Activated T-cell treated with anti-CD3 and anti-CD28 coated beads, Interleukin-2, amount 50 U/mL, for 48 hours (primary cell): ENCODE measurements at places on chromosomes 12 and 14.

- no peak for DNase-seq
Observed at GRCh38 chr12:14479004-14479403, 88.7 kb downstream of the PLBD1 start.

GRCh38 chr12:54412348-54412747 lies 6.7 kb downstream of the ITGA5 start:
- DNase-seq, result no peak

GRCh38 chr14:39423793-39424192 lies 8.4 kb downstream of the FBXO33 start:
- no peak for DNase-seq

DNA sequence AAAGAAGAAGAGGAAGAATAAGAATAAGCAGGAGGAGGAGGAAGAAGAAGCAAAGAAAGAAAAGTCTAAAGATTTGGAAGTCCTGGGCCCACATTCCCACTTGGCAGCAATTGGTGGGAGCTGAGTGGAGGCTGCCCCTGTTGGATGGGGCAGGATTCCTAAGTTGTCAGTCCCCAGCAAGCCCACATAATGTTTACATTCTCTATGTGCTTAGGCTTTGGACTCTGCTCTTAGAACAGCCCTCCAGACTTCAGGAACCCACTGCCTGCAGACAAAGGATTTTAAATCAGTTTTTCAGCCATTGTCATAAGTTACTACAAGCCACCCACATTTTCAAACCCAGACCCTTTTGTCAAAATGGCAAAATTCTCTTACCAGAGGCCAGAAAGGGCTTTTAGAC lies 92.0 kb downstream of the OTX2 start:
- DNase-seq, result no peak

DNA sequence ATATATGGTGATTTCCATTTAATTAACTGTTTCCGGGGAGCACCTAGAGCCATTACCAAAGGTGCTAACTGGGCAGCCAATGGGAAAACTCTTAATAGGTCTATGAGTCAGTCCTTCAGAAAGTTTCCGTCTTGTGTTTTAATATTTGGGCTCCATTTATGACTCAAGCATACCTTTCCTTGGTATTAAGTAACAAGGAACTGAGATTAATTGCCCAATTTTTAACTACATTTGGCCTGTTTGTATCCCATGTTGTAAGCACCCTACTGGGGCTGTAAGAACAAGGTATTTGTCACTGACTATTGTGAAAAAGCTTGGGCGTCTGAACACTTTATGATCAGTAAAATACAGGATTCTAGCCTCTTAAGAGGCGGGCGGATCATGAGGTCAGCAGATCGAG lies 62.8 kb upstream of the FOXN3 start:
- no peak for DNase-seq

DNA sequence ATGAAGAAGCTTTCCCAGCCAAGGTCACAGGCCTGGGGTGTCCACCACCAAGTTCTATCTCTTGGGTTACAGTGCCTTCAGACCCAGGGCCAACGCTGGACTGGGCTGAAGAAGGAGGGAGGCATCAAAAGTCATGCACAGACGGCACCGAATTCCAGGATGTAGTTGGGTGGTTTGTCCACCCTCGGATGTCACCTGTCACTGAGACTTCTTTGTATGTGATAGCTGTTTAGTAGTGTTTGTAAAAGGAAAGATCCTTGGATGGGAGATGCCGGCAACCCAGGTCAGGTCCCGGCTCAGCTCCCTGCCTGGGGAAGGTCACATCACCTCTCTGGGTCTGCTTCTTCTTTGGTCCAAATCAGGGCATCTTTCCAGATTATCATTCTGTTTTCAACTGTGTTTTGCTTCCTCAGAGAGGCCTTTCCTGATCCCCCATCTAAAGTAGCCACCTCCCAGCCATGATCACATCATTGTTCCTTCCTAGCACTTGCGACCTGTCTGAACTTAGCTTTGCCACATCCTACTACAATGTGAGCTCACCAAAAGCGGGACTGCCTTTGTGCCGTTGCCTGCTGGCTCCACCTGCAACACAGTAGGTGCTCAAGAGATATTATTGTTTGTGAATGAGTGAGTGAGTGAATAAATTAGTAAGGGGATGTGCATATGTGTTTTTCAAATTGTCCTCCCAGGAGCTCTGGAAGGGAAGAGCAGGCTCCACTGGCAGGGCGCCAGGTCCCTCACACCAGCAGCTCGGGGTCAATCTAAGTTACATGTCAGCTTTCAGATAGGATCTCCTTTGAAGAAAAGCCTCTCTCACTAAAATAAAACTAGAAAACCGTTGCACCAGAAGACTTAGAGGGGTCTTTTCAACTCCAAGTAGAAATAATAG lies 2.1 kb downstream of the TSPAN11 start:
- no peak for DNase-seq

DNA sequence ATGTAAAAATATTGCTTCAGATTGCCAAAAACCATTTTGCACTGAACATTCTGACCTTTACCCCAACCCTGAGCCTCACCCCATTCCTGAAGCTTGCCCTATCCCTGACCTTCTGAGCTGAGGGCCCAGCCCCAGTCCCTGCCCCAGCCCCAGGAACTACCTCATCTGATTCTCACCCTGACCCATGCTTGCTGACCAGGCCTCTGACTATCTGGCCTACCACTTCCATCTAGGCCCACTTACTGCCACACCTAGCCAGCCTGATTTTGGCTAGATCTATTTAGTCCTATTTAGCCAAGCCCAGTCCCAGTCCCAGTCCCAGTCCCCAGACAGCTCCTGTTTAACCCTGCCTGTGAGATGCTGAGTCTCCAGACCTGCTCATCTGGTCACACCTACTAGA lies 33.6 kb downstream of the OR10P1 start:
- DNase-seq, result no peak

DNA sequence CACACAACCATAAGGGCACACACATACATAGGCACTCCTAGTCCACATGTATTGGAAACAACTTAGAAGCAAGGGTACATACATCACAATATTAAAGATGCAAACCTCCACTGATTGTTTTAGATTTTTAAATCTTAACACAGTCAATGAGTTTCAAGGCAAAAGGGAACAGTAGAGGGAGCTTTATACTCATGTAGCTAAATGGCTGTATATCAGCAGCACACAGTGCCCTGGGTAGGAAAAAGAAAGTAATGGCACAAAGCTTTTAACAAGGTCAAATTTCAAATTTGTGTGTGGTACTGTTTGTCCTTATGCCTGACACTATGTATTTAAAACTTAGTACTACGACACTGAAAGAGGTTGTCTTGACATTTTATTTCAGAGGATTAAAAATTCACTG lies 262.0 kb downstream of the MED13L start:
- no peak for DNase-seq

GRCh38 chr12:46711756-46712155 lies 114.0 kb downstream of the SLC38A4 start:
- DNase-seq, result no peak
